ENCODE measurements at places on chromosomes 16 and 17.

DNA sequence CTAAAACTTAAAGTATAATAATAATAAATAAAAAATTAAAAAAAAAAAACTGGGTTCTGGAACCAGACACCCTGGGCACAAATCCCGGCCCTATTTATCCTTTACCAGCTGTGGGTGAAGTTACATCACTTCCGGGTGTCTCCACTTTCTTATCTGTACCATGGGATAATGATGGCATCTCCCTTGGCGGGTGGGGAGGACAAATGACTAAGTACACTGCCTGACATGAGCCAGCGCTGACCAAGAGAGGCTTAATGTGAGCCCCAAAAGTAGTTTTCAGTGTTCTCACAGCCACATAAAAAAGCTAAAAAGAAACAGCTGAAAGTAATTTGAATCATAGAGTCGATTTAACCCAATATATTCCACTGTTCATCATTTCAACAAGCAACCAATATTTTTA lies 424.9 kb downstream of the SOX9 start:
- DNase-seq, result no peak

DNA sequence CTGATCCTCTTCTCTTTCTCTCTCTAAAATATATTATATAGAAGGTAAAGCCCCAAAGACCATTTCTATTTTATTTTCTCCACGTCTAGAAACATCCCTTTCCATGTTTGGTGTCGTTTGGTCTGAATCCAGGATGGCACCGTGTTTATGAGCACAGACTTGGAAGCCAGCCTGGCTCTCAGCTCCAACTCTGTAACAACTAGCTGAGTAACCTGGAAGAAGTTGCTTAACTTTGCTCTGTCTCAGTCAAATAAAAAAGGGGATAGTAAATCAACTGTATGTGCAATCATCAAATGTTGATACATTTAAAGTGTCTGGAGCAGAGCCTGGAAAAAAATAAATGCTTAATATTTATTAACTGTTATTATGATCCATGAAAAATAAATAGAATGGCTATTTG lies 249.8 kb upstream of the MAF start:
- no peak for DNase-seq

GRCh38 chr17:68782789-68783188 lies 172.4 kb downstream of the ABCA8 start:
- DNase-seq, result no peak

DNA sequence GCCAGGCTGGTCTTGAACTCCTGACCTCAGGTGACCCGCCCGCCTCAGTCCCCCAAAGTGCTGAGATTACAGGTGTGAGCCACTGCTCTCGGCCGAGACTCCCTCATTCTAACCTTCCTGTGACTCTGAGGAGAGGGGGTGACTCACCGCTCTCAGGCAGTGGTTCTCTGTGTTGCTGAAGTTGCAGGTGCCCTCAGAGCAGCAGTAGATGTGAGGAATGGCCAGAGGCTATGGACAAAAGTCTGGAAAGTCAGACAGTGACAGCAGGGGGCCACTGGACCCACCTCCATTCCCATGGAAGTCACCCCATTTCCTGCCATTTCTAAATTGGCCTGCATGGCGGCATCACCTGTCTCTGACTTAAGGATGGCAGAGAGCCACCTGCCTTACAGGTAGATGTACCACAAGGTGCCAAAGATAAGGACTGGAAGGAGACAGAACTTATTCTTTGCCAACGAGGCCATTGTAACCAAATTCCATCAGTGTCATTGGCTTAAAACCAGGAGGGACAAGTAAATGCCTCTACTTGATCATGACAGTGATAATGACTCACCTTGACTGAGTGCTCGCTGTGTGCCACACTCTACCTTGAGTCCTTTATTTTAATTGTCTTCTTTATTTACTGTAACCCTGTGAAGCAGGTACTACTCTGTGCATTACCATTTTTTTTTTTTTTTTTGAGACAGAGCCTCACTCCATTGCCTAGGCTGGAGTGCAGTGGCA lies 15.3 kb upstream of the CNOT1 start:
- DNase-seq, result no peak

- no peak for DNase-seq
Measured at GRCh38 chr17:56913000-56913311, 893 bp downstream of the TRIM25 start.

- no peak for DNase-seq
Measured at GRCh38 chr16:50555952-50556673, 7.9 kb downstream of the NKD1 start.

DNA sequence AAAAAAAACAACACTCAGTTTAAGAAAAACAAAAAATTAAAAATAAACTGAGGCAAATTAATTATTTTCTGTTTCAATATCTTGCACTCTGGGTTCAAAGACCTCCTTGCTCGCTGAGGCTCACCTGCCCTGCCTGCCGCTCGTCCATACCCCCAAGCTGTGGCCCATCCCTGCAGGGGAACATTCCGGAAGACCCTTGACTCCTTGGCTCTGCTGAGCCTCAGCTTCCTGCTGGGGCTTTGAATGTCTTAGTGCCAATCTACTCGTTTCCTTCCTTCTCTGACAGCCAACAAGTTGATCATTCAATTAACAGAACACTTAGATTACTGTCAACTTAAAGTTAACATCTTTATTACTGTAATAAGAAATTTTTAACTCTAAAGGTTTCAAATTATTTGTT lies 24.3 kb downstream of the G6PC1 start:
- no peak for DNase-seq
